ENCODE measurements at places on chromosomes 16 and 17.

- peak; percentile 59 for ATAC-seq
Observed at GRCh38 chr17:80005360-80006338, 30.0 kb downstream of the TBC1D16 start.

DNA sequence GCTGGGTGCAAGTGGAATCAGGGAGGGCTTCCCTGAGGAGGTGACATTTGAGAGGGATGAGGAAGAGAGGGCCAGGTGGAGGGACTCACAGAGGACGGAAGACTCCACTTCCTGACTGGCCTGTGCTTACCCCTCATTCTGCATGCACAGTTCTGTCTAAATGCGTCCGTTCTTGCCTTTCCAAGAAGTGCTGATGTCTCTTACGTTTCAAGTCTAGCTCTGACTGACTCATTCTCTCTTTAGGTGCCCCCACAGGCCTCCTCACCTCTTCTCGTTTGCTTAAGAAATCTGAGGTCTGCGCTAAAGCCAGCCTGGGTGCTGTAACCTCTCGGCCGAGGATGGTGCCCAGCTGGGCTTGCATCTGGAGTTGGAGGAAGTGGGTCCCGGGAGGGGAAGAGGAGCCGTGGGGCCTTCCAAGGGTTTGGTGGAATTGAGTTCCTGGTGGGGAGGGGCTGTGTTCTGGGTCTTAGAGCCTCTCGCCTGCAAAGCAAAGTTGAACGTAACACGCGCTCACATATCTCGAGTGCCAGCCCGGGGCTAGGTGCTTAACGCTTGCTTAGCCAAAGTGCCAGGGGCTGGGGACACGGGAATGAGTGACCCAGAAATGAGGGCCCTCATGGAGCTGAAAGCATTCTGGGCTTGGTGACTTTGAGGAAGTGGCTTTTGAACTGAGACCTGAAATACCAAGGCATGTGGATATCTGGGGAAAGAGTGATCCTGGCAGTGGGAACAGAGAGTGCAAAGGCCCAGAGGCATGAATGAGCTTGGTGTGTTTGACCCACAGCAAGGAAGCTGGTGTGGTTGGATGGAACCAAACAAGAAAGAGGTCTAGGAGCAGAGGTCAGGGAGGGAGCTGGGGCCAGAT is 4.8 kb downstream of the IL4R start:
- peak; percentile 70 for ATAC-seq

DNA sequence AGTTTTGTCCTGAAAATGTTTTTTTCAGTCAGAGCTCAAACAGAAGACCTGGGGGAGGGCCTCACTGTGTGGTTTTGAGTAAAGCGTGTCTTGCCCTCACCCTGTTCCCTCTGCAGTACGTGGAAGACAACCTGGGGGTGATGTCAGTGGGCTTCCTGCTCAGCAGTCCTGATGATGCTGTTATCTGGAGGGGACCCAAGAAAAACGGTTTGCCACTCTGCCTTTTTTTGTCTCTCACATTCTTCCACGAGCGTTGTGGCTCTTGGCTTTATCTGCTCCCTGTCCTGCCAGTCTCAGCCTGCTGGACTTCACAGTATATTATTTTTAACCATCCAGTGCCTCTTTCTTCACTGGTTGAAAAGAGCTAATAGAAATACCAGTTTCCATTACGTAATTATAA is 12.9 kb downstream of the NUBP1 start:
- ATAC-seq, result no peak

DNA sequence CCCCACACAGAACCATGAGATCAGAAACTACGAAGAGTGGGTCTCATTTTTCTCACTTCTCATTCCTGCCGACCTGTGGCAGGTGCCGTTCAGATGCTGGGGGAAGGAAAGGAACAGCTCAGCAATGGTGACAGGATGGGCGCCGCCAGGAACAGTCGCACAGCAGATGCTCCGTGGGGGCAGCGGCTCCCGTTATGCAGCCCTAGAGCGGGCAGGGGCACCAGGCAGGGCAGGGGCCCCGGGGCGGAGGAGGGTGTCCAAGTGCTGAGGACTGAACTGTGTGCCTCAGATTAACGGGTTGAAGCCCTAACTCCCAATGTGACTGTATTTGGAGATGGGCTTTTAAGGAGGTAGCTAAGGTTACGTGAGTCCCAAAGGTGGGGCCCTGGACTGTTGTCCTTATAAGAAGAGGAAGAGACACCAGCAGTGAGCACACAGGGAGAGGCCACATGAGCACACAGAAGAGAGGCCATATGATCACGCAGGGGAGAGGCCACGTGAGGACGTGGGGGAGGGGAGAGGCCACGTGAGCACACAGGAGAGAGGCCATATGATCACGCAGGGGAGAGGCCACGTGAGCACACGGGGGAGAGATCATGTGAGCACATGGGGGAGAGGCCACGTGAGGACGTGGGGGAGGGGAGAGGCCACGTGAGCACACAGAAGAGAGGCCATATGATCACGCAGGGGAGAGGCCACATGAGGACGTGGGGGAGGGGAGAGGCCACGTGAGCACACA is 95.7 kb upstream of the METRNL start:
- no peak for ATAC-seq

GRCh38 chr17:64357191-64357981 is 33.3 kb downstream of the PECAM1 start:
- no peak for ATAC-seq

DNA sequence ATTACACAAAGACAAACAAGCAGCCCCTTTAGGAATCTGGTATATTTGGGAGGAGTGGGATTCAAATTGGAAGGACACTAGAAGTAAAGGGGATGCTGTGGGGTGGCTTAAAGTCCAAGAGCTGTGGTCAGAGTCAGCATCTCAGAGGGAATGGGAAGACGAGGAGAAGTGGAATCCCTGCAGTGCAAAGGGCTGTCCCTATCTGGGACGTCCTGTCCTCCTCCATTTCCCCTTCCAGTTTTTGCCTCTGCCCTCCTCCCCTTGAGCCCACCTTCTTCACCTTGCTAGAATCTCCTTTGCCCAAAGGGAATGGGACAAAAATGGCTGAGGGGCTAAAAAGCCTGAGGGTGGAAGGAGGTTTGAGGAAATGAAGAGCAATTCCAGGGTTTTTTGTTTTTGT is 4.2 kb upstream of the PLXDC1 start:
- no peak for ATAC-seq

GRCh38 chr16:26672206-26672605 is 394.5 kb upstream of the C16orf82 start:
- peak; percentile 56 for ATAC-seq

GRCh38 chr16:50311891-50312501 is 45.6 kb downstream of the ADCY7 start:
- no peak for ATAC-seq

DNA sequence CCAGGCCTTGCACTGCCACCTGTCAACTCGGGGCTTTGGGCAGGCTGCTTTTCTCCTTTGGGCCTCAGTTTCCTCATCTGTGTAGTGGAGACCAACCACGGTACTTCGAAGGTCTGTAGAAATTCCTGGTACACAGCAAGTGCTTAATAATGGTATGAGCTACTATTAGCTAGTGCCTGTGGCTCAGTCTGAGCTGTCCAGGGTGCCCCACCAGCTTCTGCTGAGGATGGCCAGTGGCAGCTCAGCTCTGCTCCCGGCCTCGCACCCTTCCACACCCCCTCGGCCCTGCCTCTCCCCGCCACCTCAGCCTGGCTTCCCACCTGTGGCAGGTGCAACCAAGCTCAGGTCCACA is 26.2 kb upstream of the PLCG2 start:
- ATAC-seq, result no peak

DNA sequence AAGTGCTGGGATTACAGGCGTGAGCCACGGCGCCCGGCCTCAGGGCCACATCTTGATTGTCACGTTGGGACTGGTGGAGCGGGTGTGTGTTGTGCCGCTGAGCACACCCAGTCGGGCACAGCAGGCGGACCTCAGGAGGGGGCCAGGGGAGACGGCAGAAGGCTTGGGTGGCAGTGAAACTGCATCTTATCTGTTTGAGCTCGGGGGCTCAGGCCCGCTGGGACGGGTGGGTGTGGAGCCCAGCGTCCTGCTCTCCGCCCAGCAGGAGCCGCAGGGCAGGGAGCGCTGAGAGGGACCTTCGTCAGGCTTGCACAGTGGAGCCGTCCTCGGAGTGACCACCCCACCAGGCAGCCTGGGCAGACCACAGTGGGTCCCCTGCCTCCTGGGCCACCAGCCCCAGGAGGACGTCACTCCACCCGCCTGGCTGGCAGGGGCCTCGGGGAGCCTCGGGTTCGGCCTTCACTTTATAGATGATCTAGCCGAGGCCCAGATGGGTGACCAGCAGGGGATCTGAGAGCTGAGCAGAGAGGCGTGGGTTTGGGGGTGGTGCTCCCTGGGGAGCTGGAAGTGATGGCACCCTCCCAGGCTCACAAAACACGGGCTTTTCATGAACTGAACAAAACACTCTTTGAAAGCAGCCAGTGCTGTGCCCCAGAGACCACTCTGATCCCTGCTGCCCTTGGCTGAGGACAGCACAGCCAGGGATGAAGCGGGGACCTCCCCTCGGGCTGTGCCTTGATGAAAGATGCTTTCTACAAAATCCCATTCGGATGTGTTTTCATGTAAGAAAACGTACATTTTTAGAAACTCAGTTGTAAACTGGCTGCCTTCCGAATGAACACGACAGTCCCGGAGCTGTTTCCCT is 181.1 kb downstream of the SEC14L1 start:
- no peak for ATAC-seq

GRCh38 chr17:28953444-28954118 is 2.3 kb upstream of the PHF12 start:
- no peak for ATAC-seq

DNA sequence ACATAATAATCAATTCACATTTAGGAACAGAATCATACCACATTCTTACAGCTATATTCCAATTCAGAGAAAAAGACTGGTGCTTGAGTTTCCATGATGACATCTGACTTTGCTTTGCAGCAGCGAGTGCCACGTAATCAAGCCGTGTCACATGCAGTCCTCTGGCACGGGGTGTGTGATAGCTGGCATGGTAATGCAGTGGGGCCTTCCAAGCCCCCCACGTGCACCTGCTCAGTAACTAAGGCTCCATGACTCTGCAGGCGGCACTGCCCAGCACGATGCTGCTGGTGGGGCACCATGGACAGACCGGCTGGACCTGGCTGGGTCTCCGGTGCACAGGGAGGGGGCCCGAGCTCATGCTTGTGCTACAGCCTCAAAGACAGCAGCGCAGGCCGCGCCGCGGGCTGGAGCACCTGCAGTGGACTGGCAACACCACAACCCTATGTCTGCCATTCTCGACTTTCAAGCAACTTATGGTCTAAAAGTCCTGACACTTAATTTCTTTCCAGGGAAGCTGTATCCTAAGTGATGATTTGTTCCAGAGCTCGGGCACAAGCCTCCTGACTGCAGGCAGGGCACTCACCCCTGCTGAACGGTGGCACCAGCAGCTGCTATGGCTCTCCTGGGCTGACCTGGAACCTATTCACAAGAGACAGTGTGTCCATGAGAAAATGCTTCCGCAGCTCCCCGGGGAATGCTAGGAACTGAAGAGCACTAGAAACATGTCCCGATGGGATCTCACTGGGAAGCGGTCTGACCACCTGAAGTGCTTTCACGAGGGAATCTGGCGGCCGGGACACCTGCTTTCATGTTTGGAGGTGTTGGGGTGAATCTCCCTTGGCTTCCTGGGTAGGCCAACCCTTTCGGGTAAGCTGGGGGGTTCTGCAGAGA is 99.5 kb upstream of the DNAH17 start:
- ATAC-seq, result no peak

- no peak for ATAC-seq
Observed at GRCh38 chr16:75618780-75619179, 4.3 kb downstream of the ADAT1 start.

DNA sequence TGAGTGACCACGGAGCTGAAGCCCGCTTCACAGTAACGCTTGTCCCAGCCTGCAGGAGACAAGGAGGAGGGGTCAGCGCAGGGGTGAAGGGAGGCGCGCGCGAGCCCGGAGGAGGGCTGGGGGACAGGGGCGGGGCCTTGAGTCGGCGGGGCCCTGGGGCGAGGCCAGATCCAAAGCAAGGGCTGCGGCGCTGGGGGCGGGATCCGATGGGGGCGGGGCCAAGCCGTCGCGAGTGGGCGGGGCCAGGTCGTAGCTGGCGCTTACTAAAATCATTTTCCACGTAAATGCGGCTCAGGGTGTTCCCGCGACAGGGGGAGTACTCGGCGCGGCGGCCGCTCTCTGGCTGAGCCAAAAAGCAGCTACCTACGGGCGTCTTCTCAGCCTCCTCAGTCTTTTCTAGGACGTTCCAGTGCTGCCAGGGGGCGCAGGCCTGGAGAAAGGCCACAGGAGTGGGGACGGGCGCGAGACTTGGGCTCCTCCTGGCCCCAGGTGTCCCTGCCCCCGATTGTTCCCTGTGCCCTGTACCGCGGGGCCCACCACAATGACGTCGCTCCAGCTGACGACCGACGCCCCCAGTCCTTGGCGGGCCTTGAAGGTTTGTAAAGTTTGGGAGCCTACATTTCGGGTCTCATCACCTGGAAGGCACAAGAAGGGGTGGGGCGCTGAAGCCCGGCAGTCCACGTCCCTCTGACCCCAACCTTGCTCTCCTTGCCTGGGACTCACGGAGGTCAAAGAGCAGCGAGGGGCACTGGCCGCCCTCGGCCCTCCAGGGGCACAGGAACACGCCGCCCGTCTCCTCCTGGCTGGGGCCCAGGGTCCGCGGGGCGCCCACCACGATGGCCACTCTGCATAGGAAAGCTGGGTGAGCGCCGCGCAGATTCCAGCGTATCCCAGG is 3.9 kb downstream of the ITGA2B start:
- peak; percentile 93 for ATAC-seq

- ATAC-seq, result peak; percentile 77
Observed at GRCh38 chr17:18033442-18034099, 5.4 kb downstream of the ATPAF2 start.

GRCh38 chr16:50302472-50303005 is 36.2 kb downstream of the ADCY7 start:
- ATAC-seq, result no peak

DNA sequence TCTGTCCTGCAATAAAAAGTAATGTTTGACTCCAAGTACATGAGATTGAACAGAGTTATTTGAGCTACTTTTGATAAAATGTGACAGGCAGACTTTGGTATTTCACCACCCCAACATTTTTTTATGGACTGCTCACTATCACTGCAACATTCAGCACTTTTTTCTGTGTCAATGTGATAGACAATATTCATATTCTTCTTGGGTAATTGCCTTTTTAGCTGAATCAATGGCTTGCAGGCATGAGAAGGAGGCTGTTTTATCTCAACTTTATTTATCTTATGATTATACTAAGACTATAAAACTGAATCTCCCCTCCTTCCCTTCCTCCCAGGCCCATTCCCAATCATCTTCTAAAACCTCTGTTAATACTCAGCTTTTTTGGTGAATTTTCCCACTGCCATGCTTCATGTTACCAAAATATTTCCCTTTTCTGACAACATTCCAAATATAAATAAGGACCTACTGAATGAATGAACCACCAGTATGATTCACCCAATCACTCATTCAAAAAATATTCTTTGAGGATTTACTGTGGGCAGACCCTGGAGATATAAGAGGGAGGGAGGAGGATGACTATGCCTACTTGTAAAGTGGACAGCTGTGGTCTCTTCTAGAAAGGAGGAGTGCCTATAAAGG is 67.6 kb downstream of the CDH13 start:
- no peak for ATAC-seq

GRCh38 chr17:30961209-30962188 is 9.3 kb upstream of the RNF135 start:
- peak; percentile 79 for ATAC-seq

GRCh38 chr17:38584350-38584925 is 21.3 kb downstream of the SRCIN1 start:
- peak; percentile 90 for ATAC-seq

All from activated T-helper 17 cell treated with anti-CD3 and anti-CD28 coated beads, Interleukin-2, amount 50 U/mL, for 72 hours (primary cell).